ENCODE measurements at places on chromosomes 2 and 18.

DNA sequence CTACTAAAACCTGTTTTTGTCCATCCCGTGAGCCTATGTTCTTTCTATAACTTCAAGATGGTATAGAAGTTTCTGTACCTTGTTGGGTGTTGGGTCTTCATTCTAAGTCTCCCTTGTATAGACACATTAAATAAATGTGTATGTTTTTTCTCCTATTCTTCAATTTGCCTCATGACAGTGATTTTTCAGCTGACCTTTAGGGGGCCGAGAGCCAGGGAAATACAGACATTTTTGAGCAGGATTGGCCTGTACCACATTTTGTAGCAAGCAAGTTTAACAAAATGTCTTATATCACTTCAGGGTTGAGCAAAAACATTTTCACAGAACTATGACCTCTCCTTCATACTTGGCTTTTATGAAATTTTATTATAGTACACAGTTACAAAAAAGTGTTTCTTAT is 495.4 kb upstream of the CDH7 start:
- no peak for ATAC-seq

DNA sequence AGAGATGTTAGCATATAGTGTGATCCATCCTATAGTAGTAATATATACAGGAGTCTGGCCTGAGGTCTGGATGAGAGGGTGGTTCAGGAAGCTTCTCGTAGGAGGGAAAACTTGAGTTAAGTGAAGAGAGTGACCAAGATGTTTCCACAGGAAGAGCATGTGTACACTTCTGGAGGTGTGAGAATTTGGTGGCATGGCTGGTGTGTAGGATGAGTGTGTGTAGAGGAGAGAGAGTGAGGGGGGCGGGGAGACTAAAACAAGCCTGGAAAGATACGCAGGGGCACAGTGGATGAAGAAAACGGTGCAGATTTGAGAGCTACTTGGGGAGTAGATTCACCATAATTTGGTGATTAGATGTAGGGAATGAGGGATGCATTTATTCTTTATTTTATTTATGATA is 43.5 kb upstream of the CTLA4 start:
- no peak for ATAC-seq

- no peak for ATAC-seq
Measured at GRCh38 chr2:146094185-146094584, 1574.3 kb upstream of the ZEB2 start.

GRCh38 chr2:5851410-5851809 is 159.2 kb downstream of the SOX11 start:
- no peak for ATAC-seq

DNA sequence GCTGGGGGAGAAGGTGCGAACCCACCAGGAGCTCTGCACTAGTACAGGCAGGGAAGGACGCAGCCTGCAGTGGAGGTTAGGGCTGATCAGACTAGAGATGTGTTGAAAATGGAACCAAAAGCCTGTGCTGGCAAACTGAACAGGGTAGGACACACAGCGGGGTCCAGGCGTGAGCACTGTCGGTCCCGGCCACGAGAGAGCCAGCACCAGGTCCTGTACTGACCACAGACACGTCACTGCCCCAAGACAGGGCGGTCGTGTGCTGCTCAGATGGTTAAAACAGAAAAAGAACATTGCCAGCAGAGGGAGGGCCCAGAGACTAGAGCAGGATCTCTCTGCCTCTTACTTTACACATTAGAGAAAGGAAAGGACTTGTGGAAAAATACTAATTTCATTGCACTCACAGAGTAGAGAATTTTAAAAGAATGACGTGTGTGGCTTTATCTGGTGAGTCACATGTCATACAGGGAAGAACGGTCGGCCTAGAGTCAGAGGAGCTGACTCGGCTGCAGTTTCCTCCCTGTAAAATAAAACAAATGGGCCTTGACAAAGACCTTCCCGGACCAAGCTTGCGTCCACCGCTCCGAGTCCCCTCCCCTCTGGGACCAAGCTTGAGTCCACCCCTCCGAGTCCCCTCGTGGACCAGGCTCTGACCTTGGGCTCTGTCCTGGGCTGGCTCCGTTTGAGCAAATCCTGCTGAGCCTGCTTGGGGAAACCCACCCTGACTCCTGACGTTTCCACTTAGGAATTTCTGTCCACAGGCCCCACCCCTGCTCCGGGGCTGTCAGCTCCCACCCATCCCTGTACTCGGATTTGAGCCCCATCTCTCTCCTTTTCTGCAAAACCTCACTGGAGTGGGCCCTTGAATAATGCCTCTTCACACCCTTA is 16.7 kb upstream of the ADI1 start:
- peak; percentile 81 for ATAC-seq

GRCh38 chr2:28638102-28638501 is 113.5 kb upstream of the PPP1CB start:
- ATAC-seq = no peak

- no peak for ATAC-seq
Measured at GRCh38 chr2:33694904-33695303, 95.8 kb upstream of the FAM98A start.

GRCh38 chr18:40018266-40018665 is 1936.8 kb upstream of the PIK3C3 start:
- ATAC-seq = no peak

GRCh38 chr2:144307711-144308110 is 212.2 kb downstream of the ZEB2 start:
- no peak for ATAC-seq

DNA sequence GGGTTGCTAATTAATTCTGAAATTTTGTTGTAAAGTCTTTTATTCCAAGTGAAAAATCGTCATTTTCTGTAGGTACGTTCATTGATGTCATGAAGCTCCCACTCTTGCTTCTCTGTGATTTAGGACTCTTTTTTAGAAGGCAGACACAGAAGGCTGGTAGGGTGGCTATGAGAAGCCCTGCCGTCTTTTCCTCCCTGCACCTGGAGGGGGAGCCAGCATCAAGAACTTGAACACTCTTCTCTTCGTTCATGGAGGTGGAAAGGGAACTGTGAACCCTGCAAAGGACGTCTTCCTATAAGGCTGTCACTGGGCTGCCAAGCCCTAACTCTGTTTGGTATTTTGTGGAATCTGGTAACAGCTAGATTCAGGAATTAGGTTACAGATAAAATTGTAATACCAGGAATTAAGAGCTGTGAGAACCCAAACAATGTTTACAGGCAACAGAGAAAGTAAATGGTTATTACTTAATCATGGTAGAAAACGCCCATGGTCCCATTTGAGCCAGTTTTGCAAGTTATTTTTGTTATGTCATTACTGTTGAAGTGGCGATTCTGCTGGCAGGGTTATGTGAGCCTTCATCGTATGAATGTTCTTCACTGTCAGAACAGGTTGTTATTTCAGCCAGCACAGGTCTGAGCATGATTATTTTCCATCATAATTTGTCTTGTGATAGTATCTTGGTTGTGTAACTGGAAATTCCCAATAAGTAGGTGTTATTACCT is 112.2 kb downstream of the OSBPL6 start:
- ATAC-seq = peak; percentile 72

DNA sequence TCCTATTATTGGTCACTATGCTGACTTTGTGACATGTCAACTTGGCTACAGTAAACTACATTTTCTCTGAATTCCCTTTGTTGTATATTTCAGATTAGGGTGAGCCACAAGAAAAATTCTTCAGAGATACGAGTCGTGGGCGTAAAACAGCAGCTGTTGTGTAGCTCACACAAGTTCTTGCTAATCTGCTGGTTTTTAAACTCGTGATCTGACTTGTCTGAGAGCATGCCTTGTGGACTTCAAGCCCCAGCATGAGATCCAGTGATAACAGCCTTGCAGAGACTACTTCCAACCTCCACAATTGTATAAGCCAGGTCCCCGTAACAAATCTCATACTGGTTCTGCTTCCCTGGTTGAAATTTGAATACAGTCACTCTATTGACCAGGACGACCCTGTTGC is 259.8 kb upstream of the LYPD1 start:
- peak; percentile 39 for ATAC-seq

Measured in esophagus mucosa (tissue), 1 donor.